ENCODE measurements at places on chromosomes 1 and 21. TPM values are rescaled to one million over a fixed set of nuclear protein-coding genes. Genes with fewer than 3 reads are reported as not detected.

Gene ACTN2
- total RNA-seq = 0.02 TPM

Gene FMN2
- 2.8 TPM for total RNA-seq

Gene RRAGC
- total RNA-seq = 27.8 TPM

Gene FYB2
- total RNA-seq = not detected
